IPS-NIHi11 (cell line): ENCODE measurements at places on chromosomes 12 and 14.

DNA sequence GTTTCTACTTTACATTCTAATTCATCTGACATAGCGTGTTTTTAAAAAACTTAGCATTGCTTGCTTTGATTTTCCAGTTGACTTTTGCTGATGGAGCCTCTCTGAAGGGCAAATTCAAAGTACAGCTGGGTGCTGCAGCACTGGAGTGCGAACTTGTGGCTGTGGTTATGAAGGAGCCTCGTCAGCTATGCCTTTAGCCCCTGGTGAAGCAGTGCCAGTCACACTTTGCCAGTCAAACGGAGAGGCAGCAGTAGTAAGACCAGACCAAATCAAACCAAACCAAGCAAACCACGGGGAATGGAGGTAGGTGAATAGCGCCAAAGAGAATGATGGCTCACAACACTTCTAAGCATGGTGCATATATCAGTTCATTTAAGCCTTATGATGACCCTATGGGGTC, 15.1 kb upstream of the SLC38A2 start:
- no peak for DNase-seq

DNA sequence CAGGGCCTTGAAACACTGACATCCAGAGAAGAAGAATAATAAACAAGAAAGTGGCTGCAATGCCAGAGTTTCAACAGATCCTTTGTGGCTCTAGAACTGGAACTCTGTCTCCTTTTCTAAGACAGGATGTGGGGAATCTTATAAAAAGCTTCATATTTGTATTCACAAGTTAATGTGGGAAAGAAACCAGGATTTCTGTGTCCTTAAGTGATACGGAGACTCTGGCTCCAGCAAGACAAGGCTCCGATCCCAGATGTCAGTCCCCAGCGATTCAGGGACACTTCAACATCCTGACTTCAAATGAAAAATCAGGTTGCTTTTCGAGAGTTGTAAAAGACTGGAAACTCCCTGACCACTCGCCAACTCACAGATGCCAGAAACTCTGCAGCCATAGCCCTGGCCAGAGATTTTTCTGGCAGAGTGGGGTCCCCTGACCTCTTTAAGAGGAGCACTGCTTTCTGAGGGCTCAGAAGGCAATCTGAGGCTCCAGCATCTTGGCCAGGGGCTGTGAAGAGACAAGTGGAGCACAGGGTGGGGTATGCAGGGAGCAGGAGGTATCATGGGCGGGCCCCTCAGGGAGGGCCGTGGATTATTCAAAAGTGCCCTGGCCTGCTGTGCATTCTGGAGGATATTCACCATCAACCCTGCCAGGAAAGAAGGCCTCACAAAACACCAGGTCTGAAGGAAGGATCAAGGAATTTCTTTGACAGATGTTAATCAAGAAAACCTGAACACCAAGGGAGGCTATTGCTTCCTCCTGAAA, 53.3 kb downstream of the TMX1 start:
- no peak for DNase-seq

GRCh38 chr14:91931478-91932088, 15.9 kb downstream of the FBLN5 start:
- no peak for DNase-seq

DNA sequence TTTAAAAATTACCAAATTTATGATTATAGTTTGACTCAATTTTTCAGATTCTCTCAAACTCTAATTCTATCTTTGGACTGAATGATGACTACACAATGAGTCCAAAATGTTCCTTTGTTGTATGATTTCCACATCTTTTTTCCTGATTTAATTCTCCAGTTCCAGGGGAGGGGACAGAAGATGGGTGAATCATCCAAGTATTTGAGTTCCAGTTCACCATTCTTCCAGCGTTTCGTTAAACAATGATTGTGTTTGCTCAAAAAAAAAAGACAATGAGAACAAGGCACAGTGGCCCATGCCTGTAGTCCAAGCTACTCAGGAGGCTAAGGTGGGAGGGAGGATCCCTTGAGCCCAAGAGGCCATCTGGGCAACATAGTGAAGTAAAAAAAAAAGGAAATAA, 23.8 kb downstream of the BAZ1A start:
- no peak for DNase-seq

DNA sequence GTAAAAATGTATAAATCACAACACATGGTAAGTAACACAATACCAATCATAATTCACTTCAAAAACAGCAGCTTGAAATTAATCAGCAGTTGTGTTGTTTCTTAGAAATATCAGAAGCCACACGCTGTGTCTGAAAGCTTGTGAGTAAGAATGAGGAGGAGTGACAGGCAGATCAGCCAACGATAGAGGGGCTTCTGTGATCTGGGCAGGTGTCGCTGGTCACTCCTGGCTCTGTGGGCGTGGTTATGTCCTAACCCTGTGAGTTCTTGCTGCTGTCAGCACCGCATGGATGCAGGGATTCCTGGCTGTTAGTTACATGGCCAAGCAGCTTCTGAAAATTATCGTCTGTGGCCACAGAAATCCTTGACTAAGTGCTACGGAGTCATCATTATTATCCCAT, 123.4 kb downstream of the SLC25A47 start:
- DNase-seq, result peak; percentile 89

GRCh38 chr12:97275256-97275655, 187.3 kb upstream of the RMST start:
- DNase-seq, result peak; percentile 41

GRCh38 chr12:1864867-1865266, 44.5 kb downstream of the LRTM2 start:
- no peak for DNase-seq

DNA sequence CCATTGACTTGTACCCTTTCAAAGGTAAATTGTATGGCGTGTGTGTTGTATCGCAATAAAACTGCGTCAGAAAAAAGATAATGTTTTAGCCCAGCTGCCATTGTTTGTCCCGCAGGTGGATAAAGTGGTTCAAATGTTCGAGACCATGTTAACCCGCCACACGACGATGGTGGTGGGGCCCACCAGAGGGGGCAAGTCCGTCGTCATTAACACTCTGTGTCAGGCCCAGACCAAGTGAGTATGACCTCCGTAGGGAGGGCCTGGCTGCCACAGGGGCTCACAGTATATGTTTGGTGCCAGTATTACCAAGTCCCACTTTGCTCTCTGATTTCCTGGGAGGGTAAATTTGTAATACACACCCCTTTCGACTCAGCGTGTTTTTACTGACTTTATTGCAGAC, 96.9 kb downstream of the DNAH10 start:
- DNase-seq, result peak; percentile 51

DNA sequence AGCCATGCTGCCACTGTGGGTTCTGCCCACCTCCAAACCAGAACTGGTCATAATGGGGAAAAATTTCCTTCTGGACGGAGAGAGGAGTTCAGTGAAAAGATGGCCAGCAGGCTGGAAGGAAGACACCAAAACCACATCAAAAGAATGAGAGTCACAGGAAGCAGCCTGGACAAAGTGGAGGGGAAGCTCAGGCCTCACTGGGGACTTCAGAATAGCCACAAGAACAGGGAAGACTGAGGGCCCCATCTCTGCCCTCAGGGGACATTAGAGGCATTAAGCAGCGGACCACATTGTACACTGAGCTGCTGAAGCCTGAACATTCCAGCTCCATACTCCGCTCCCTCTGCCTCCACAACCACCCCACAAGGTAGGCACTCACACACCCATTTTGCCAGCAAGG, 119.6 kb upstream of the COCH start:
- no peak for DNase-seq

GRCh38 chr12:50824914-50825313, 17.8 kb upstream of the TMPRSS12 start:
- no peak for DNase-seq

GRCh38 chr12:55728939-55729818, at the start of gene CD63:
Gene CD63 (minus strand): TSS chr12:55729009. CDS start chr12:55728341, 668 bp downstream.
- DNase-seq, result peak; percentile 95

DNA sequence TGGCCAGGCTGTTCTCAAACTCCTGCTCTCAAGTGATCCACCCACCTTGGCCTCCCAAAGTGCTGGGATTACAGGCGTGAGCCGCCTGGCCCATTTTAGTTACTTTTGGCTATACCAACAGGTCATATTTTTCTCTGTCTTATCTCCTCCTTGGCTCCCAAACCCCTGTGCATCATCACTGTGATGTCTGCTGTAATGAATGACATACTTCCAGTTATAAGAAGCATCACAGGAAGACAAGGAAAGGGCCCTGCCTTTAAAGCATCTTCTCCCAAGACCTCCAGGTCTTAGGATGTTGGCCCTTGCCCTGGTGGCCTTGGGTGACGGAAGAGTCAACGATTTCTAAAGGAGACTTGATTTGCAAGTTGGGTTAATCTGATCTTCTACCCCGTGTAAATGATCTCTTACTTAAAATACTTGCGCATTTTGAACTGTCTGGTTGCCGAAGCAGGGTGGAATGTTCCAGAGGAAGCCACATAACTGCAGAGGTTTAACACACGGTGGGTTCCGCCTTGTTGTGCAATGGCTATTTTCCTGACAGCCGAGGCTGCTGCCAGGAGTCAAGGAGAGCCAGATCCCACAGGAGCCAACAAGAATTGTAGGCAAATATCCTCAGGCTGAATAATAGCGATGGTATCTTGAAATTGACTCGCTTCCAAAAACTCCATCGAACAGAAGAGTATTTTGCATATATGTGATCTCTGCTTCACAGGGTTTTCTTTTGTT, 55.7 kb upstream of the PLXNC1 start:
- DNase-seq, result no peak

GRCh38 chr14:56808383-56809269, 1.7 kb downstream of the OTX2 start:
- DNase-seq, result peak; percentile 23

DNA sequence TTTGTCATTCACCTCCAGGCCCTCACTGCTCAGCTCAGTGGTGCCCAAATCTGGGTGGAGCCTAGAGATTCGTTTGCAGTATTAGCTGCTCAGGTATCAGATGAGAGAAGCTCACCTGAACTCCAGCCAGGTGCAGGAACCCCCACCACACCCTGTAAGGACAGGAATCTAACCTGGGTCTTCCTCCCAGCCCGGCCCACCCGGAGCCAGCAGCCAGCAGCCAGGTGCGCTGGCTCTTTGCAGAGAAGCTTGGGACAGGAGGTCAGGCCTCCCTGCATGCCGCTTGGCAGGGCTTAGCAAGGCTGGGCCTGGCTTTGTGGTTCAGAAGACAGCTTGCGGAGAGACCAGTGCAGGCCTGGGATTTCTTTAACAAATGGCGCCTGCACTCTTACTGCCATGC, 125.6 kb upstream of the MYL2 start:
- no peak for DNase-seq

GRCh38 chr12:114868995-114869834, 185.2 kb upstream of the TBX3 start:
- DNase-seq, result peak; percentile 38

GRCh38 chr14:51616724-51617409, 34.8 kb upstream of the FRMD6 start:
- DNase-seq, result no peak

- DNase-seq, result no peak
These were observed 145.3 kb downstream of the GRIN2B start for GRCh38 chr12:13836099-13836498.

DNA sequence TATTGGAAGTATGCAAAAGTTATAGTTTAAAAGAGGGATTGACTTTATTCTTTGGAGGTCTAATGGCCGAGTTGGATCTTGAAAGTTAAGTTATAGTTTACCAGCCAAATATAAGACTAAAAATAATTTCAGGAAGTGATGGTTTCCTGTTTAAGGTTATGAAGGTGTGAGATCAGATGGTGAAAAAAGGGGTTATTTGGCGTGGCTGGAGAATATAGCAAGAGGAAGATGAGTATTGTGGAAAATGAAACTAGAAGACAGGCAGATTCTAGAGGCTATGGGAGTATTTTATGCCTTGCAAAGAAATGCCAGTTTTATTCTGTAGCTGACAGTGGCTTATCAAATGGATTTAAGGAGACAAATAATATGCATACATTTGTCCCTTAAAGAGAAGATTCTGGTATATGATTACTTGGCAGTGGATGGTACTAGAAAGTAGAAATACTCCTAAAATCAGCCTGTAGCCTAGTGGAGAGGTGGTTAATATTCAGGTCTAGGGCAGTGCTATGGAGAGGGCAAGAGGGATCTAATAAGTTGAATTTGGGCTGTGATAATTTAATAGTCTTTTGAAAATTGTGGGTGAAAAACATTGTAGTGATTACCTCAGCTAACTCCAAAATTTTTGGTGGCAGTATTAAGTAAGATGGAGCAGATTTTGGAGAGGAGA, 1091.8 kb upstream of the ATXN7L3B start:
- DNase-seq, result no peak

- no peak for DNase-seq
These were observed 27.4 kb downstream of the RAB35 start for GRCh38 chr12:120089105-120089504.

- DNase-seq, result peak; percentile 41
These were observed at the start of gene FLRT2 for GRCh38 chr14:85529803-85530574. Gene FLRT2 (plus strand): TSS chr14:85530144. CDS start chr14:85621515, 91,371 bp downstream.

GRCh38 chr12:4910502-4911315, 1.0 kb downstream of the KCNA1 start:
- peak; percentile 38 for DNase-seq

DNA sequence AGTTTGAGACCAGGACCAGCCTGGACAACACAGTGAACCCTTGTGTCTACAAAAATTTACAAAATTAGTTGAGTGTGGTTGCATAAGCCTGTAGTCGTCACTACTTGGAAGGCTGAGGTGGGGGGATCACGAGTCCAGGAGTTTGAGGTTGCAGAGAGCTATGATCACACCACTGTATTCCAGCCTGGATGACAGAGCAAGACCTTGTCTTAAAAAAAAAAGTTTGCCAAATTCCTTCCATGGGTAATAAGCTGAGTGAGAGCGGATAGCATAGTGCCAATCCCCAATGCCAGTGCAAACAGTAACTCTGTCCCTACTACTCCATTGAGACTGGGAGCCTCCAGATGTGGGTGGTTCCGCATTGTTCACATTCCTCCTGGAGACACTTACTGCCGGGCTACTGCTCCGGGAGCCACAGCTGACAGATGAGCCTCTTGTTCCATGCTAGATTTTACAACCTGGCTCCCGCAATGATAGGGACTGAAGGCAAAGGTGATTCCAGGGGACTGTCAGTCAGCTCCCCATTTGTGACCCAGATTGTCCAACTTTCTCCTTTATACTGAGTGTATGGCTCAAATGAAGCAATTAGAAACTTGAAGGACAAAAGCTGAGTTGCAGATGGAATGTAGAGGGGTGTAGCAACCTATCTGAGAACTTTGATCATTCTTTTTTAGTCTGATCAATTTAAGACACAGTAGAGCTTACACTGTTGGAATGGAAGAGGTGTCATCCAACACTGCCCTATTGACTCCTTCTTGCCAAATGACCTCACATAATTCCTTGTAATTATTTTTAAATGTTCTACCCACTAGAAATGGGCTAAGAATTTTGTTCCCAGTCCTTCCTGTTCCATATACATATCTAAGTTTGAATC, 13.4 kb upstream of the FRMD6 start:
- DNase-seq, result peak; percentile 76

- no peak for DNase-seq
These were observed 39.8 kb upstream of the NELL2 start for GRCh38 chr12:44915958-44916357.

- no peak for DNase-seq
These were observed 145.8 kb downstream of the BICD1 start for GRCh38 chr12:32252199-32253073.
